ENCODE measurements at places on chromosomes 1 and 21.

- DNase-seq = no peak
Observed at GRCh38 chr1:36446271-36446670, 4.0 kb downstream of the OSCP1 start.

DNA sequence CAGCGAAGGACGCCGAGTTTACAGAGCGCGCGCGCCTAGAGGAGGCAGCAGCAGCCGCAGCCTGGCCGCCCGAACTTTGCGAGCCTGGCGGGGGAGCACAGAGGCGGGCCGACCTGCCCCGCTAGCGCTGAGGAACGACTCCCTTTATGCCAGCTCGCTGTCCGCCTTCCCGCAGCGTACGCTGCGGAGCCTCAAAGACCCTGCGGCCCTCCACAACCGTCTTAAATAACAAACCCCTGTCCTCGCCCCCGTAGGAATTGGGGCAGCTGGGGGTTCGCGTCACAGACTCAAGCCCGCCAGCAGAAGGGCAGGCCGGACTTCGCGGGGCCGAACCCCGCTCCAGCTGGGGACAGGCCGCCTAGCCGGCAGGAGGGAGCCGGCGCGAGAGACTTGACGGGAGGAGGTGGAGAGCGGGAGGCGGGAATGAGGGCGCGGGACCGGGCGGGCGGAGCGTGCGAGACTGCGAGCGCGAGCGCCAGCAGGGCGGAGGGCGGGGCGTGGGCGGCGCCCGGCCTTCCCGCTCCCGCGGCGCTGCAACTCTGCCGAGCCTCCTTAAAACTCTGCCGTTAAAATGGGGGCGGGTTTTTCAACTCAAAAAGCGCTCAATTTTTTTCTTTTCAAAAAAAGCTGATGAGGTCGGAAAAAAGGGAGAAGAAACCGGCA lies 1.8 kb upstream of the CDKN2C start:
- DNase-seq = peak; percentile 60

DNA sequence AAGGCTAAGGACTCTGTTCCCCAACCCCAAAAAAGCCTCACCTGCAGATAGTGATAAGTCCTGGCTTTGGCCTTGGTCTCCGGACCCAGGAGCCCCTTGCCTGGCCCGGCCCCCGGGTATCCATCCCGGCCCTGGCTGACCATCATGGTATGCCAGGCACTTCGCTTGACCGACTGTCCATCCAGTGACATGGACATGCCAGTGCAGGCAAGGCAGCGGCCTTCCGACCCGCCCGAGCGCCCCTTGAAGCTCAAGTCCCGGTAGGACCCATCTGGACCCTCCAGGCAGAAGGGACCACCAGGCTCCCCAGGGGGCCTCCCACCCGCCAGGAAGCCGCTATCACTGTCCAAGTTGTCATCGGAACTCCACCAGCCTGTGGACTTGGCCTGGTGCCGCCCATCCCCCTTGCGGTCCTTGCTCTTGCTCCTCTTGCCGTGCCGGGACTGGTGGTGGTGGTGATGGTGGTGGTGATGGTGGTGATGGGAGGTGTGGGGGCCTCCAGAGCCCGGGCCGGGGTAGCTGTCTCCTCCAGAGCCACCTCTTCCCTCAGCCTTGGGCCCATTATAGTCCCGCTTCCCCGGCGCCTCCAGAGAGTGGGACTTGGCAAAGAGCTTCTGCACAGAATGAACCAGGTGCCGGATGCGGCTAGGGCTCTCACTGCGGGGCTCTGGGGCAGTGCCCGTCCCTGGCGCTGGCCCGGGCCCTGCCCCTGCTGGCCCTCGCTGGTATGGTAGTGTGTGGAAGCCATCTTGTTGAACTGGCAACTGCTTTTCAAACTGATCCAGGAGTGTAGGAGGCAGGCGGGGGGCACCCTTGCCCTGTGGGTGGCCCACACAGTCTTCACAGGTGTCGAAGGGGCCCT lies 25.0 kb downstream of the DLGAP3 start:
- DNase-seq = no peak

DNA sequence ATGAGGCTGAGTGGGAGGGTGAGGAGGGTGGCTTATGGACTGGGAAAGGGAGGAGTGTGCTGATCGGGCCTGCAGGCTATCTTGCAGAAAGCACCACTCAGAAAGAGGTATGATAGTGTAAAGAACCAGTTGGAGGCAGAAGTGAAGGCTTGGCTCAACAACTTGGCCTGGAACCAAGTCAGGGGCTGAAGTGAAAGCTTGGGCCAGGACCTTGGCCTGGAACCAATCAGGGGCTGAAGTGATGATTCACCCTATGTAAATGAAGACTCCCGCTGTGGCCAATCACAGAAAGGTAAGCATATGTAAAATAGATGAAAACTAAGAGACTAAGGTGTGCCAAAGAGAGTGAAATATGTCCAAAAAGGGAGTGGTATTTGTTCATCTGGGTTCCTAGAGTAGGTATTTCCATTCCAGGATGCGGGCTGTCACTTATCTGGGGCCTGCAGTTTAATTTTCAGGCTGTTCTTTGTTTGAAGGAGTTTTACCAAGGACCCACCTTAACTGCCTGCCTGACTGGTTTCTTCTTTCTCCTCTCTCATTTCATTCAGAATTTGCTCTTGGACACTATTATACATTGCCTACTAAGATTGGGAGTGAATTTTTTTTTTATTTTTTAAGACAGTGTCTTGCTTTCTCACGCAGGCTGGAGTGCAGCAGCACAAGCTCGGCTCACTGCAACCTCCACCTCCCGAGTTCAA lies 5.1 kb upstream of the RFX5 start:
- no peak for DNase-seq

GRCh38 chr1:241816008-241816407 lies 32.0 kb upstream of the EXO1 start:
- DNase-seq = no peak

GRCh38 chr1:45544530-45544929 lies 6.1 kb upstream of the AKR1A1 start:
- no peak for DNase-seq

- no peak for DNase-seq
Observed at GRCh38 chr1:110021285-110021684, 13.1 kb upstream of the STRIP1 start.

- DNase-seq = no peak
Observed at GRCh38 chr1:62082456-62083363, 111.9 kb upstream of the L1TD1 start.

DNA sequence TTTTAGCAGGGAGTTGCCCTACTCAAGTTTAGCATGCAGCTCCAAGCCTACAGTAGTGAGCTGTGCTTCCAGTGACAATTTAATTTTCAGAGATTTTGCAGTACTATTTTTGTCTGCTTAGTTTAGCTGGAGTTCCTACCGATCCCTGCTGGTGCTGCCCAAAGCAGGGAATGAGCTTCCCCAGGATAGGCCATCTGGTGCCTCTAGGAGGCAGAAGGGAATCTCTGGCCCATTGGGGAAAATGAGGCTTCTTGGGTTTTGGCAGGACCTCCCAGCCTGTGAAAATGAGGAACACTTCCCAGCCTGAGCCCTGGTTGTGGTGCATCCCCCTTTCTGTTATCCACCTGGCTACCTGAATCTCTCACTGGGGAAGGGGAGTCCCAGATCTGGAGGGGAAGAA lies 149.2 kb downstream of the RASAL2 start:
- DNase-seq = no peak

DNA sequence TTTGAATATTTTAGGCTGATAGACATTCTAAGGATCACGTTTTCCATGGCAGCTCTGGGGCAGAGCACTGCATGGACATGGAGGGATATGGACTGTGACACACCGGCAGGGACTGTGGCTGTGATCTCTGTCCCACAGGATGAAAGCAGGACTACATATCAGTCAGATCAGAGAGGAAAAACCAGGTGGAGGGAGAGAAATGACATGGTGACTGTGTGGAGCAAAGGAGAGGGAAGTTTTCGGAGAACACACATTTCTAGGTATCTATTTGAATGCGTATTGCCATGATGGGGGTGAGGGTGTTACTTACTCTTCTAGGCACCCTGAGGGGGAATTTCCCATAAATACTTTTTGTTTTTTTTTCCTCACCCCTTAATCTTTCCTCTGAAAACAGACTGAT lies 3.2 kb upstream of the CD1C start:
- DNase-seq = no peak

- no peak for DNase-seq
Observed at GRCh38 chr1:41535276-41535675, 50.8 kb upstream of the EDN2 start.

DNA sequence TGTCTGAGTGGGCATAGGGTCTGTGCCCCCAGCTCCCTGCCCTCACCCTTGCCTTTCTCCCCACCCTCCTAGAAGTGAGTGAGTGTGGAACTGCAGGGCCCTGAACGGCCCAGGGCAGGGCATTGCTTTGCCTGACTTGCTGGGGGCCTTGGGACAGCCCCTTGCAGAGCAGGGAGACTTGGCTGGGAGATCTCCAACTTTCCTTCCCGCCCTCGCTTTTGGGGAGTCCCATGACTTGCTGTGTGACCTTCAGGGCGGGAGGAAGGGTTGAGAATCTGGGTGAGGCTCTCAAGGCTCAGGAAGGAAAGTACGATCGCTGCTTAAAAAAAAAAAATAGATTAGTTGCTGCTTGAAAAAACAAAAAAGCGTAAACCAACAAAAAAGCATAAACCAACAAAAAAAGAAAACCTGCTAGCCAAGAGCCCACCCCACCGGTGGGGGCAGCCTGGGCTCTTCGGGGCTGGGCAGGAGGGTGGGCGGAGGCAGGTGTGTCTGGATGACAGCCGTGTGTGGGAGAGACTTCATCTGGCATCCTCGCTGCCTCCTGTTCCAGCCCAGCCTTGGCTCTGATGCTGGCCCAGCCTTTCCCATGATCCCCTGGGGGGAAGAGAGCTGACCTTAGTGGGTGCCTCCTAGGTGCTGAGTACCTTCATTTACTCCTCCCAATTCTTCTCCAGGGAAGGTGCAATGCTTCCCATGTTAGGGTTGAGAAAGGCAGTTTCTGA lies 6.5 kb downstream of the NBL1 start:
- no peak for DNase-seq

GRCh38 chr1:232925421-232926220 lies 24.8 kb upstream of the NTPCR start:
- no peak for DNase-seq

GRCh38 chr1:37035014-37035691 lies 838 bp upstream of the GRIK3 start:
- no peak for DNase-seq

GRCh38 chr1:53653631-53654030 lies 85.3 kb downstream of the GLIS1 start:
- DNase-seq = no peak

DNA sequence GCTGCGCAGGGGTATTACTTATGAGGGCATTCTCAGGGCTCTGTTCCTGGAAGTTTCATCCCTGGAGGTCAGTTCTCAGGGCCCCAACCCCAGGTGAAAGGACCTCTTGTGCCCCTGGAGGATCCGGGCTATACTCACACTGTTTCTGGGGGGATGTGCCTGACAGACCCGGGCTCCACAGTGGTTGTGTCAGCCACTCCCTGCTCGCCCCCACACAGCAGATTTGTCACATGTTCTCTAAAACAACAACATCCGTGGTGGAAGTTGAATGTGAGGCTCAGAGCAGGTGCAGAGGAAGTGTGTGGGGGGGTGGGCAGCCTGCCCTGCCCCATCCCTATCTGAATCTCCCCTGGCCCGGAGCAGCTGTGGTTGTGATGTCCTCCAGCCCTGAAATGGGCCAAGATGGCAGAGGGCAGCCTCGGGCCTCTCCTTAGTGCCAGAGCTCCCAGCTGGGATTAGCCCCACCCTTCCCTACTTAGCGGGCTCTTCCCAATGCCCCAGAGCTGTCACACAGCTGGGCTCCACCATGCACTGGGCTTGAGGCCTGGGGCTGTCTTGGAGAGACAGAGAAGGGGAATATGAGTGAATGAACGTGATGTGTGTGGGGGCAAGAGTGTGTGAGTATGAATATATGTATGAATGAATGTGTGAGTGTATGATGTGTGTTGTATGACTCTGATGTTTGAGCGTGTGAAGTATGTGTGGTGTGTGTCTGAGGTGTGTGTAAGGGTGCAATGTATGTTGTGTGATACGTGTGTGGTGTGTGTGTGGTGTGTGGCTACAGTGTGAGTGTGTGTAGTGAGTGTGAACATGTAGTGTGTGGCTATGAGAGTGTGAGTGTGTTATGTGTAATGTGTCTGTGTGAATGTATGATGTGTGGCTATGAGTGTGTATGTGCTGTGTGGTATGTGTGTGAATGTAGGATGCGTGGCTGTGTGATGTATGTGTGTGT lies 1.5 kb upstream of the FCMR start:
- DNase-seq = peak; percentile 39

- DNase-seq = no peak
Observed at GRCh38 chr21:45335761-45336534, 48.3 kb upstream of the POFUT2 start.

DNA sequence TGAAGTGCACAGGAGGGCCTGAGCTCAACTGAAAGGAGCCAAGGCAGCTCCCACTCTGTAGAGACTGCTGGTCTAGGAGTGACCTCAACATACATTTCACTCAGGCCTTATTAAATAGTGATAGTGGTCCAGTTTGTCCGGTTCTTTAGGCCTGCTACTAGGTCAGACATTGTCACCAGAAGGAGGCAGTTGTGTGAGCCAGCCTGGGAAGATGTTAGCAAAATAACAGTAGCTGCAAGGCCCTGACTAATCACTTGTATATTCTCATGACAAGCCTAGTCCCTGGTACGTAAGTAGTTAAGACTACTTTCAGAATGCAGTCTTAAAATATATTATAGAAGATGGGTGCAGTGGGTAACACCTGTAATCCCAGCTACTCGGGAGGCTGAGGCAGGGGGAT lies 264.0 kb upstream of the CAMK1G start:
- no peak for DNase-seq

GRCh38 chr1:217805792-217806191 lies 174.6 kb downstream of the SPATA17 start:
- no peak for DNase-seq

DNA sequence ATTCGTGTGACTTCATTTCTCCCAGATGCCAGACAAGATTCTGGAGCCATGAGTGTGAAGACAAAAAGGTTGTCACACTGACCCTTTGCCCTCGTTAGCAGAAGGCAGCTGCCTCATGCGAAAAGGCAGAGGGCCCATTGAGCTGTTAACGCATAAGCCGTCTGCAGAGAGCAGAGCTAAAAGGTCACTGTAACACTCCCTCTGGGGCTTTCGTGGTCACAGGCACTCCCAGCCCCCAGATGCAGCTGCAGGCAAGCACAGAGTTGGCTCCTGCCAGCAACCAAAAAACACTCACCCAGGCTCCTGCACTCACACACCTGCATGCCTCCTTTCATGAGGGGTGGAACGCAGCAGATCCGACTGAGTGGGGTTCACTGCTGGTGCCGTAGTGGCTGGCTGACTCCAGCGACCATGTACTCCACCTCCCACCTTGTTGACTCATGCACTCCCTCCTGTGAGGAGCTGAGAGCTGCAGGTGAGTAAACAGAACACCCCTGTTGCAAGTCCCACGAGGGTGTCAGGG lies 287.5 kb downstream of the SMYD3 start:
- no peak for DNase-seq
